Choroid plexus epithelial cell (primary cell): ENCODE measurements at places on chromosomes 16 and 17.

GRCh38 chr17:67995570-67996263 is 552 bp downstream of the C17orf58 start:
- peak; percentile 18 for DNase-seq

GRCh38 chr16:2432286-2432685 is 3.0 kb downstream of the CCNF start:
- DNase-seq = no peak

- no peak for DNase-seq
Observed at GRCh38 chr16:86997058-86997457, 320.1 kb downstream of the C16orf95 start.

DNA sequence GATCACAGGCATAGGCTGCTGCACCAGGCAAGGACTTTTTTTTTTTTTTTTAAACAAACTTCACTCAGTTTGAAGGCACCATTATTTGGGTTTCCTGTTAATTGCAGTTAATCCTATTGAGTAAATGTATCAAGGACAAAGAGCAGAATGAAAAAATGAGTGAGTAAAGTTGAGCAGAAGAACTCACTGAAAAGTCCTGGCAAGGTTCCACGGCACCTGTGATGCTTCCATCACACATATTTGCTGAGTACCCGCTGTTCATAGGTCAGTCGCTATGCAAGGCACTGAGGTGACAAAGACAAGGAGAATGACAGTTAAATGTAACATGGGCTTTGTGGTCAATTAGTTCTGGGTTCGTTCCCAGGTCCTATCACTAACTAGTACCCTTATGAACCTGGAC is 670.0 kb downstream of the MAF start:
- DNase-seq = no peak

GRCh38 chr17:31788956-31789355 is 70.1 kb downstream of the COPRS start:
- no peak for DNase-seq

DNA sequence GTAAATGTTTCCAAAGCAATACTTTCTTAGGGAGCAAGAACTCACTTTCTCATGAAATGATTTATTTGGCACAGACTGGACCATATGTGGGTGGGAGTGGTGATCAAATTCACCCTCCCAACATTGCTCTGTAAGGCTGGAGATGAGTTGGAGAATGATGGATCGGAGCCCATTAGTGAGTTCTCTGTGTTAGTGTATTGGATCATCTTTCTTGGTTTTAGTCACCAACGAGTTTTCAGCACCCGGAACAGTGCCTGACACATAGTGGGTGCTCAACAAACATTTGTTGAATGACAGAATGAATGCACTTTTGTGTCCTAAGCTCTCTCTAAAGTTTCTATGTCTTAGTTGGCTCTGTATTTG is 104.5 kb upstream of the FAM20A start:
- DNase-seq = no peak

DNA sequence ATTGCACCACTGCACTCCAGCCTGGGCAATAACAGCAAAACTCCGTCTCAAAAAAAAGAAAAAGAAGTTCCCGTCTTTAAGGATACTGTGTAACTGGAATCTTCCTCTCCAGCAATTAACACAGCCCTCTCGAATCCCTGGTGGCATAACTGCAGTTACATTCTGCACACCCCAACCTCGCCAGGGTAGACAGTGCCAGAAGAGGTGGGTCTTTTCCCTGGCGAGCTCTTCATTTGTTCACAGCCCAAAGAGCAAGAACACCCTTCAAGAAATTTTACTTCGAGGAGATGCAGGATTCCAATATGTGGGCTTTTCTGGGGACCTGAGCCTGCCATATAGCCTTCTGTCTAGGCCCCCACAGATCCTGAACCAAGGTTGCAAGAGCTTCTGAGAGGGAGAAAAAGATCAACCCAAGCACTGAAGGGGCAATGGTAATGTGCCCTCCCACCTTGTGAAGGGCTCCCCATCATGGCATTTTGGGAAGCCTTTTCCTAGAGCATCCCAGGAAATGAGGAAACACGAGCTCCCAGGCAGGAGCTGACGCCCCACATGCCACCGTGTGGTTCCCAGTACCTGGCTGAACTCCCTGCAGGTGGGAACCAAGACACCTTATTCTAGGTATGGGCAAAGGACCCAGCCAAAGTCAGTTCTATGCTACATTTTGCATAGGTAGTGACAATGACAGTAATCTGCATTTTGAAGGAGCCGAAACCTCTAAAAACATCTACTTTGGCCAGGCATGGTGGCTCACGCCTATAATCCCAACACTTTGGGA is 26.9 kb downstream of the TK2 start:
- no peak for DNase-seq
